WTC11 (cell line): ENCODE measurements at places on chromosomes 4 and X. TPM values are rescaled to one million over a fixed set of nuclear protein-coding genes. Genes with fewer than 3 reads are reported as not detected.

GRCh38 chrX:101108284-101108683 lies 10.3 kb downstream of the CENPI start:
- H3K27me3 ChIP-seq, result no peaks in the 10 kb centered on the region
- peaks cover 19% of the 10 kb centered on the region for H3K36me3 ChIP-seq
- DNase-seq, result no peak
- no peak overlapping the region for H3K27ac ChIP-seq
- no peaks in the 10 kb centered on the region for H3K4me1 ChIP-seq
- H3K4me3 ChIP-seq, result no peak overlapping the region

DNA sequence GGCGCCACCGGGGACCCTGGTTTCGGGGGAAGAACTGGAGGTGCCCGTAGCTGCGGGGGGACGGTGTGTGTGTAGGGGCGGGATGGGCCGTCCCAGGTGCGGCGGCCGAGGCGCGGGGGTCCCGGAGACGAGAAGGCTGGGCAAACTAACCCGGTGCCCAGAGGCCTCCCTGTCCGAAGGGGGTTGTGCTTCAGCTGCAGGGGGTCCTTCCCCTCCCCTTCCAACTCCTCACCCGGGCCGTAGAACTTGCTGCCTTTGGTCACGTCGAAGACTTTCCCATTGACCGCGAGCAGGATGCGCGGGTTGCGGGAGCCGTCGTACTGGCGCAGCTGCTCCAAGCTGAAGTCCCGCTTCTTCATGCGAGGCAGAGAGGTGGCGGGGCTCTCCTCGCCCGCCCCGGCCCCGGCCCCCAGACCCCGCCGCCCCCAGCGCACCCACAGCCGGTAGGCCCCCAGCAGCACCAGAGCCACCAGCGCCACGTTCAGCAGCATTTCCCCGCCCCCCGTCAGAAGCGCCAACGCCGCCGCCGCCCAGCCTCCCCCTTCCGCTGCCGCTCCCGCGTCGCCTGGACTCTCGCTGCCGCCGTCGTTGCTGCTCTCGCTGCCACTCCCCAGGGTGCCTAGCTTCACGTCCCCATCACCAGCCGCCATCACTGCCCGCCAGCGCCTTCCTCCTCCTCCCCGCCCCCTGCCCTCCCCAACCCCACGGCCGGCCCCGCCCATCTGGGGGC lies at the start of gene PGRMC2:
TSS of gene PGRMC2 (minus strand) at position 673 of the 730 bp plus-strand sequence. CDS start at position 650, 23 bp downstream.
- H3K27ac ChIP-seq, result peak within 1 kb of the TSS; percentile 97
- H3K27me3 ChIP-seq, result no peaks in the 10 kb centered on the region
- peak within 1 kb of the TSS; percentile 98 for H3K4me3 ChIP-seq
- H3K36me3 ChIP-seq, result peaks cover 15% of the 10 kb centered on the region
- peaks cover 48% of the 10 kb centered on the region for H3K4me1 ChIP-seq
- DNase-seq, result peak; percentile 57

BEX2 gene
- total RNA-seq, result 30.6 to 34.1 TPM (median 32.8 TPM) in 3 replicates

DNA sequence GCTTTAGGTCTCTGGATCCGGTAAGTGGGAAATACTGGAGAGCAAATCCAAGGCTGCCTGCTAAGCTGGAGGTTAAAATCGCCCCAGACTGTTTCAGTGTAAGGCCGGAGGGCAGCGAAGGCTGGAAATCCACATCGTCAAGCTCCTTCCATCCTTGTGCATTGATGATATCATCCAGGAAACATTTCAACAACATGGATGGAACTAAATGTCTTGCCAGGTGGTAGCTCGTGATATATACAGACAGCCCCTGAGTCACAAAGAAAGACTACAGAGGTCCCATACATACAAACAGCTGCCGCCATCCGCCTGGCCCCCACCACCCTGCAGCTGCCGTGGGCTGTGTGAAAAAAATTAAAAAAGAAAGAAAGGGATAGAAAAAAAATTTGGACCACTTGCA lies 148.9 kb upstream of the RBPJ start:
- peaks cover 14% of the 10 kb centered on the region for H3K36me3 ChIP-seq
- no peak overlapping the region for H3K4me3 ChIP-seq
- no peaks in the 10 kb centered on the region for H3K27me3 ChIP-seq
- peaks cover 18% of the 10 kb centered on the region for H3K4me1 ChIP-seq
- H3K27ac ChIP-seq, result no peak overlapping the region

CHRDL1 gene
- 11.1 to 11.5 TPM (median 11.5 TPM) in 3 replicates for total RNA-seq

GRCh38 chrX:20514358-20514757 lies 247.6 kb upstream of the RPS6KA3 start:
- H3K27ac ChIP-seq, result no peak overlapping the region
- no peaks in the 10 kb centered on the region for H3K27me3 ChIP-seq
- DNase-seq, result no peak
- no peak overlapping the region for H3K4me3 ChIP-seq
- H3K4me1 ChIP-seq, result peaks cover 5% of the 10 kb centered on the region
- no peaks in the 10 kb centered on the region for H3K36me3 ChIP-seq

GRCh38 chrX:23742174-23742696 lies 841 bp downstream of the ACOT9 start:
- no peaks in the 10 kb centered on the region for H3K27me3 ChIP-seq
- no peak overlapping the region for H3K27ac ChIP-seq
- H3K36me3 ChIP-seq, result no peaks in the 10 kb centered on the region
- DNase-seq, result peak; percentile 8
- peak overlapping the region; percentile 87 for H3K4me3 ChIP-seq
- H3K4me1 ChIP-seq, result peaks cover 5% of the 10 kb centered on the region; the same call in 1 of the 2 replicates

GRCh38 chr4:121070274-121070673 lies 2.1 kb downstream of the NDNF start:
- no peaks in the 10 kb centered on the region for H3K36me3 ChIP-seq
- H3K27ac ChIP-seq, result no peak overlapping the region
- peak overlapping the region; percentile 72 for H3K4me3 ChIP-seq
- H3K27me3 ChIP-seq, result peaks cover 53% of the 10 kb centered on the region
- peak; percentile 40 for DNase-seq
